ENCODE measurements at places on chromosomes 2 and 18.
A peak's percentile ranks its signal among the peaks of the same experiment; 100 is the strongest.

DNA sequence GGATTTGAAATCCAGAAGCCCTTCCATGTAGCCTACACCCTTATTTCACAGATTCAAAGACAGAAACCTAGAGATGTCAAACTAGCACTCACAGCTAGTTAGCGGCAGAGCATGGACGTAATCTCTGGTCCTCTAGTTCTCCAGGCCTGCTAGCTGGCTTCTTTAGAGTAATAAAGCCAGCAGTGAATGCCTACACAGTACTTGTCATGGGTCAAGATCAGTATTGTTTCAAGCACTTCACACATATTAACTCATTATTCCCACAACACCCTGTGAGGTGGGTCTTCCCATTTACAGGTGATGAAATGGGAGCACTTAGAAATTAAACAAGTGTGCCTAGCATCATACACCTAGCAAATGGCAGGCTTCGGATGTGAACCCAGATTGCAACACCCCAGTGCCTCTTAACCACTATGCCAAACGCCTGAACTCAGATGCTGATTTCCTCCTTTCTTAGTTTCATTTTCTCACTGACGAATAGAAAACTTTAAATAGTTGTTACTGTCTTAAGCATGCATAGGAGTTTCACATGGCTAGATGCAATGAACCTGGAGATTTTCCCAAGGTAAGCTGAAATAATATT, 14.5 kb upstream of the ZBTB14 start:
- peaks cover 24% of the 10 kb centered on the region for H3K4me1 ChIP-seq
- peak overlapping the region; percentile 83 for H3K27ac ChIP-seq
- H3K27me3 ChIP-seq = no peaks in the 10 kb centered on the region
- H3K4me3 ChIP-seq = peak overlapping the region; percentile 76
- H3K36me3 ChIP-seq = no peaks in the 10 kb centered on the region
- no peak for DNase-seq

- no peak overlapping the region for H3K27ac ChIP-seq
- DNase-seq = no peak
Observed at GRCh38 chr18:46559946-46560670, 96.9 kb downstream of the LOXHD1 start.

- peak overlapping the region; percentile 97 for H3K4me3 ChIP-seq
- H3K27me3 ChIP-seq = no peaks in the 10 kb centered on the region
- DNase-seq = peak; percentile 17
Observed at GRCh38 chr2:39119732-39120520, 925 bp downstream of the SOS1 start.

DNA sequence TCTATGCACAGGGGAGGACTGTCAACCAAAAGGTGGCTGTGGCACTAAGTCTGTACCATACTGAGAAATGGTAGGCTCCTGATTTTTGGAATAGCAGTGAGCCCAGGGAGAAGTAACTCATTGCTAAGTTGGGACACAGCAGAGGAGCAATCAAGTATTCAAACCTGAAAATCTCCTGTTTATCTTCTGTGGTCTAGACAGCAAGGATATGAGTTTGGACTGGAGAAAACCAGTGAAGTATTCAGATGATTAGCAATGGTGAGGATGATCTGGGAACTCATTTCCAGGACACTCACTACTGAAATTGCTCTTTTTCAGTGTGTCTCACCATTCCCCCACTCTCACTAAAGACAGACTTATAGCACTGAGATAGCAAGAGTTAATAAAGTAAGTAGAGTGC, 112.0 kb downstream of the GULP1 start:
- H3K4me1 ChIP-seq = no peaks in the 10 kb centered on the region

GRCh38 chr2:17373041-17373440, 145.2 kb downstream of the RAD51AP2 start:
- H3K4me3 ChIP-seq = no peak overlapping the region
- H3K27ac ChIP-seq = no peak overlapping the region
- H3K4me1 ChIP-seq = no peaks in the 10 kb centered on the region
- H3K36me3 ChIP-seq = no peaks in the 10 kb centered on the region
- no peak for DNase-seq

DNA sequence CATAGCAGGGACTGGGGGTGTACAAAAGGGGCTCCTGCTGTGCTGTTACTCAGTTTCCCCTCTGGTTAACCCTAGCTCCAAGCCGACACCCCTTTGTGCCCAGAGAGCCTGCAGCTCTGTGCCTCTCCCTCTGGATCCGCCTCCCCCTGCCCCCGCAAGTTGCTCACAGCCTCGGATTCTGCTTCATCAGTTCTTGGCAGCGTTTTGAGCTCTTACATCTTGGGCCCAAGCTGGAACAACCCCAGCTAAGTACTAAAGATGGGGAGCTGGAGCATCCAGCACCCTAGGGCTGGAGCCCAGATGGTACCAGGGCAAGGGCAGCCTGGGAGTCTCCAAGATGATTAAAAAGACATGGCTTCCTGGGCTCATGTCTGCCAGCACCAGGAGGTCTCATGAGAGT, 40.7 kb downstream of the POMC start:
- H3K4me3 ChIP-seq = no peak overlapping the region
- no peak for DNase-seq
- peaks cover 2% of the 10 kb centered on the region for H3K36me3 ChIP-seq
- H3K4me1 ChIP-seq = peaks cover 12% of the 10 kb centered on the region
- H3K27me3 ChIP-seq = peaks cover 33% of the 10 kb centered on the region

- no peaks in the 10 kb centered on the region for H3K4me1 ChIP-seq
- no peak overlapping the region for H3K4me3 ChIP-seq
- H3K27me3 ChIP-seq = peaks cover 86% of the 10 kb centered on the region
- H3K27ac ChIP-seq = no peak overlapping the region
- H3K36me3 ChIP-seq = no peaks in the 10 kb centered on the region
Observed at GRCh38 chr2:85770786-85771409, 17.1 kb downstream of the ATOH8 start.

GRCh38 chr2:11657195-11657594, 12.8 kb downstream of the NTSR2 start:
- no peak for DNase-seq
- H3K27ac ChIP-seq = no peak overlapping the region
- no peak overlapping the region for H3K4me3 ChIP-seq
- no peaks in the 10 kb centered on the region for H3K36me3 ChIP-seq
- H3K27me3 ChIP-seq = peaks cover 59% of the 10 kb centered on the region
- no peaks in the 10 kb centered on the region for H3K4me1 ChIP-seq

GRCh38 chr2:118699447-118700175, 147.8 kb downstream of the EN1 start:
- H3K4me1 ChIP-seq = no peaks in the 10 kb centered on the region
- no peak overlapping the region for H3K4me3 ChIP-seq
- H3K36me3 ChIP-seq = peaks cover 3% of the 10 kb centered on the region
- H3K27ac ChIP-seq = no peak overlapping the region

GRCh38 chr2:8662239-8662879, 19.5 kb upstream of the ID2 start:
- no peak overlapping the region for H3K4me3 ChIP-seq
- no peak overlapping the region for H3K27ac ChIP-seq
- DNase-seq = no peak
- H3K27me3 ChIP-seq = no peaks in the 10 kb centered on the region

GRCh38 chr2:189022492-189022891, 48.3 kb downstream of the COL3A1 start:
- H3K27ac ChIP-seq = no peak overlapping the region
- H3K4me1 ChIP-seq = no peaks in the 10 kb centered on the region
- no peaks in the 10 kb centered on the region for H3K27me3 ChIP-seq
- no peak overlapping the region for H3K4me3 ChIP-seq
- DNase-seq = no peak

DNA sequence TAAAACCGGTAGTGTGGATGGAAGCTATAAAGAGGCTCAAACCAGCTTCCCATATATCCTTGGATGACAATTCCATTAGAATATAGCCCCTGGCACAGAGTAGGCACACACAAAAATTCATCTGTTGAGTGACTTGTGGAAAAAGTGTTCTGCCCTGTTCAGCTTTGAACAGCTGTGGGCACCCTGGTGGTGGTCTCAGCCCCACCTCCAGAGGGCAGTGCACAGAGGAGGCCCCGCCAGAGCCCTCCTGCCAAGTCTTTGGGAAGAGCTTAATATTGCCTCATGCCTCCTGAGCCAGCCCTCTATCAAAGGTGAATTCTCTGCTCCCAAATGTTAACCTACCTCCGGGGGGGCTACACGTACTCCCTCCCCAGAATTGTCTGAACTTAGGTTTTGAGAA, 30.4 kb downstream of the EPAS1 start:
- H3K27ac ChIP-seq = no peak overlapping the region
- H3K27me3 ChIP-seq = peaks cover 27% of the 10 kb centered on the region
- H3K4me1 ChIP-seq = no peaks in the 10 kb centered on the region
- DNase-seq = no peak

GRCh38 chr18:66971960-66972359, 368.1 kb upstream of the CDH19 start:
- no peak overlapping the region for H3K27ac ChIP-seq
- H3K4me1 ChIP-seq = no peaks in the 10 kb centered on the region
- H3K4me3 ChIP-seq = no peak overlapping the region
- no peak for DNase-seq
- no peaks in the 10 kb centered on the region for H3K27me3 ChIP-seq

DNA sequence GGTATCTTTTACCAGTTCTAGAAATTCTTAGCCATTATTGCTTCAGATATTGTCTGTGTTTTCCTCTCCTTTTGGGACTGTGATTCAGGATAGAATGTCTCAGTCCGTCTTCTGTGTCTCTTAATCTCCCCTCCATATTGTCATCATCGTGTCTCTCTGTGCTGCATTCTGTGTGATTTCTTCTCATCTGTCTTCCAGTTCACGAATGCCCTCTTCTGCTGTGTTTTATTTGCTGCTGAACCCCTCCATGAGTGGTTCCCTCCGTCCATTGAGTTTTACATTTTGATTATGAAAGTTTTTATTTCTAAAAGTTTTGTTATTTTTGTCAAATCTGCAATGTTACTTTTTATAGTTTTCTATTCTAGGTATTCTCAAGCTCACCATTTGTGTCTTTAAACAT, 11.7 kb downstream of the D2HGDH start:
- peaks cover 14% of the 10 kb centered on the region for H3K4me1 ChIP-seq
- no peak overlapping the region for H3K27ac ChIP-seq
- DNase-seq = no peak
- peaks cover 6% of the 10 kb centered on the region for H3K36me3 ChIP-seq
- no peak overlapping the region for H3K4me3 ChIP-seq

- peaks cover 18% of the 10 kb centered on the region for H3K27me3 ChIP-seq
- H3K4me1 ChIP-seq = no peaks in the 10 kb centered on the region
- no peaks in the 10 kb centered on the region for H3K36me3 ChIP-seq
- H3K27ac ChIP-seq = no peak overlapping the region
- H3K4me3 ChIP-seq = no peak overlapping the region
- DNase-seq = no peak
Observed at GRCh38 chr2:109264595-109265328, 135.8 kb downstream of the SH3RF3 start.

- no peaks in the 10 kb centered on the region for H3K4me1 ChIP-seq
- no peaks in the 10 kb centered on the region for H3K27me3 ChIP-seq
- no peaks in the 10 kb centered on the region for H3K36me3 ChIP-seq
Observed at GRCh38 chr18:56462276-56462675, 176.1 kb downstream of the TXNL1 start.

GRCh38 chr2:189363559-189363958, 77.7 kb upstream of the WDR75 start:
- DNase-seq = no peak
- no peaks in the 10 kb centered on the region for H3K36me3 ChIP-seq
- no peaks in the 10 kb centered on the region for H3K27me3 ChIP-seq

DNA sequence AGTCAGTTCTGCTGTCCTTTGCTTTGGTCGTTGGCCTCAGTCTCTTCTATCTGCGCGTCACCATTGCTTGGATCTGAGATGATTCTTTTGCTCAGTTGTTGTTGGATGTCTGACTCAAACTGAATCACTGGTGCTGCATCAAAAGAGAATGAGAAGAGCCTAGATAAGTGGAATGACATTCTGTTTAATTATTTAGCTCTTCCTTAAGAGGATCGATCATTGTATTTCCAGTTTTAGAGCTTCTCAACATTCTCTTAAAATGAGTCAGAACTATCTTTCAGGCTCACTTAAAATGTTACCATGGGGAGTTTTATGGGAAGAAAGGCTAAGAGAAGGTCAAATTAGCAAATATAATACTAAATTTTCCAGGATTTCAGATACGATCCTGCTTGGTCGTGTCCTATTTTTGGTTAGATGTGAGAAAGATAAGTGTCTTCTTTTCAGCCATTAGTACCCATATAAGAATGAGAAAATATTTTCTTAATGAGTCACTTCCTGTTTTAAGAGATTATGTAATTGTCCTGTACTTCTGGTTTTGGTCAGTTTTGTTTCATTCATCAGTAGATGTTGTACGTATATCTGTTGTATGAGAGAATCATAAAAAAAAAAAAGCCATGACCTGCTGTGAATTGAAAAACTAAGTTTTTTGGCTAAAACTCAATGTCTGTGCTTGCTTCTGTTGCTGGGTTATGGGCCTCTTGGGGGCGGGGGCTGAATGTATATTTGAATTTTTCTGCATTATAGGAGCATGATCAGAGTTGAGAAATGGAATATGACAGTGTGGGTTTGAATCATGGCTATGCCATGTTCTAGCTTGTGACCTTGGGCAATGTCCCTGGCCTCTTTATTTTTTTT, 31.6 kb upstream of the CASP10 start:
- DNase-seq = no peak
- H3K27me3 ChIP-seq = no peaks in the 10 kb centered on the region
- H3K36me3 ChIP-seq = peaks cover 71% of the 10 kb centered on the region
- no peak overlapping the region for H3K4me3 ChIP-seq
- H3K27ac ChIP-seq = peak overlapping the region; percentile 93
- peaks cover 52% of the 10 kb centered on the region for H3K4me1 ChIP-seq

GRCh38 chr2:136015699-136016098, 30.3 kb upstream of the DARS1 start:
- H3K36me3 ChIP-seq = no peaks in the 10 kb centered on the region
- no peak overlapping the region for H3K4me3 ChIP-seq

DNA sequence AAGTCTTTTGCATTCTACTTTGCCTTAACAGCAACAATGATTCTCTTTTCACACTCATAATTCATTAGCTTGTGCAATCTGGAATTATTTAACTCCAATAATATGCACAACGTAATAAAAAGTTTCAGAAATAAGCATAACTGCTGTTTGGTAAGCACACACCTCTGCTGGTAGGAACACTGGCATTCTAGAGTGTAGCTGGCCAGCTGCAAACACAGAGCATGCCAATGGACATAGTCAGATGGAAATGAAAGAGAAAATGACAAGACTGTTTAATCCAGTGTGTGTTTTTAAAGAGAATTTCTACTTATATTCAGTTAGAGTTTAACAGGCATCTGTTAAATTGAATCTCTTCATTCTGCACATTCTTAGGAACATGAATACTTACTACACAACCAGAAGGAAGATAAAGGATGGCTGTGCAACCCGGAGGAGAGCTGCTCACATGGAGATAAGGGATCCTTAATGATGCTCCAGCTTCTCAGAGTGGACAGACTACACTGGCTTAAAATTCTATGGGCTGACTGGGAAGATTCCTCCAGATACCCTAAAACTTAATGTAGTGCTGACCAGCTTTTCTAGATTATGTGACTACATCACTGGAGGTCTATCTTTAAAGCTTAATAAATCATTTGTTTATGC, 94.6 kb upstream of the CHAC2 start:
- no peaks in the 10 kb centered on the region for H3K4me1 ChIP-seq
- no peak overlapping the region for H3K27ac ChIP-seq
- no peaks in the 10 kb centered on the region for H3K27me3 ChIP-seq
- DNase-seq = no peak
- H3K36me3 ChIP-seq = peaks cover 2% of the 10 kb centered on the region
